ENCODE measurements at places on chromosomes 5 and 9. TPM values are rescaled to one million over a fixed set of nuclear protein-coding genes. Genes with fewer than 3 reads are reported as not detected.

TMEFF1 gene
- 45.8 TPM for total RNA-seq

- DNase-seq, result no peak
Measured at GRCh38 chr9:126357074-126357473, 30.4 kb downstream of the MVB12B start.

GRCh38 chr5:132226516-132227234 is 978 bp downstream of the P4HA2 start:
- no peak for DNase-seq

DNA sequence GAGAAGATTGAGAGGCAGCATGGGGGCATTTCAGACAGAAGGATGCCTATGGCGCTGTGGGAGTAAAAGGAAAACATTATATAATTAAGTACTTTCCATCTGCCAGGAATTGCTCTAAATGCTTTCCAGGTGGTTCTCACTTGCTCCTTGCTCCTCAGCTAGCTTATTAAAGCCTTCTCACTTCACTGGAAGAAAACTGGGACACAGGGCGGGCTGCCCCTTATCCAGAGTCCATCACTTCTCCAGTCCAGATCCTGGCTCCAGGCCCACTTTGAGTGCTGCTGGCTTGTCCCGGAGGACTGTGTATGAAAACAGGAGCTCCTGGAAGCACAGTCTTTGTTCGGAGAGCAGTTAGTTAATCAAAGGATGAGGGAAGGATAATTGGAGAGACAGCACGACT is 409.9 kb upstream of the ADAMTS16 start:
- no peak for DNase-seq

GRCh38 chr5:170571875-170572852 is 68.3 kb downstream of the KCNIP1 start:
- DNase-seq, result peak; percentile 18

- no peak for DNase-seq
Measured at GRCh38 chr5:176416965-176417364, 626 bp upstream of the CLTB start.
